Upper lobe of left lung (tissue), 6 donors: ENCODE measurements at places on chromosomes 4 and X. TPM values are rescaled to one million over a fixed set of nuclear protein-coding genes. Genes with fewer than 3 reads are reported as not detected.

GRCh38 chr4:16582526-16582925, 315.9 kb downstream of the LDB2 start:
- no peaks in the 10 kb centered on the region for H3K36me3 ChIP-seq
- H3K4me1 ChIP-seq = no peaks in the 10 kb centered on the region
- DNase-seq = no peak
- no peaks in the 10 kb centered on the region for H3K27me3 ChIP-seq
- no peak overlapping the region for H3K27ac ChIP-seq

- no peak overlapping the region for H3K27ac ChIP-seq
- no peak overlapping the region for H3K4me3 ChIP-seq
- H3K27me3 ChIP-seq = no peaks in the 10 kb centered on the region
- no peaks in the 10 kb centered on the region for H3K4me1 ChIP-seq
- H3K36me3 ChIP-seq = no peaks in the 10 kb centered on the region
- no peak for DNase-seq
These were observed 20.9 kb downstream of the ITIH6 start for GRCh38 chrX:54776987-54777672.

Gene SMIM43
- not detected for total RNA-seq

- no peaks in the 10 kb centered on the region for H3K27me3 ChIP-seq
- no peak overlapping the region for H3K4me3 ChIP-seq
- H3K36me3 ChIP-seq = no peaks in the 10 kb centered on the region
- no peak for DNase-seq
- no peaks in the 10 kb centered on the region for H3K4me1 ChIP-seq
These were observed 251.4 kb upstream of the DDX53 start for GRCh38 chrX:22748093-22748999.

DNA sequence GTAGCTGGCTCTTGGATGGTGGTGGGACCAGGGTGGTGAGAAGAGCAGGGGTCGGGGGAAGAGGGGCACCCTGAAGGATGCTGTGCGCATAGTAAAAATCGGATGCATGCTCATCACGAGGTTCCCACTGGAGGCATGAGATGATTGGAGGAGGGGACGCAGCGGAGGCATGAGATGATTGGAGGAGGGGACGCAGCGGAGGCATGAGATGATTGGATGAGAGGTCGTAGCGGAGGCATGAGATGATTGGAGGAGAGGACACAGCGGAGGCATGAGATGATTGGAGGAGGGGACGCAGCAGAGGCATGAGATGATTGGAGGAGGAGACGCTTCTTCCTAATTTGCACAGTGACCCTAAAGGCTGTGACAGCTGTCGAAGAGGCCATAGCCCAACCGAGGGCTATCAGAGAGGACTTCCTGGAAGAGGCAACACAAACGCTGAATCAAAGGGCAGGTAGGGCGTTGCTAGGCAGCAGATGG, 106.7 kb downstream of the ADRA2C start:
- no peak overlapping the region for H3K4me3 ChIP-seq
- DNase-seq = no peak
- no peaks in the 10 kb centered on the region for H3K4me1 ChIP-seq
- peaks cover 8% of the 10 kb centered on the region for H3K27me3 ChIP-seq
- H3K27ac ChIP-seq = no peak overlapping the region

GRCh38 chr4:43089730-43090129, 197.2 kb downstream of the GRXCR1 start:
- H3K27me3 ChIP-seq = no peaks in the 10 kb centered on the region
- no peaks in the 10 kb centered on the region for H3K4me1 ChIP-seq
- DNase-seq = no peak
- no peak overlapping the region for H3K27ac ChIP-seq

Gene CT45A5
- not detected for total RNA-seq

GRCh38 chr4:110164251-110164650, 34.2 kb downstream of the ELOVL6 start:
- no peak for DNase-seq
- no peaks in the 10 kb centered on the region for H3K4me1 ChIP-seq
- no peak overlapping the region for H3K27ac ChIP-seq
- H3K27me3 ChIP-seq = no peaks in the 10 kb centered on the region

GRCh38 chr4:55154290-55154880, 29.0 kb upstream of the KDR start:
- peaks cover 9% of the 10 kb centered on the region for H3K4me1 ChIP-seq
- H3K27ac ChIP-seq = no peak overlapping the region
- no peaks in the 10 kb centered on the region for H3K36me3 ChIP-seq
- DNase-seq = no peak
- no peak overlapping the region for H3K4me3 ChIP-seq

Gene NPY5R
- total RNA-seq = not detected

Gene SLC35A2
- 23.7 TPM for total RNA-seq

- H3K4me1 ChIP-seq = no peaks in the 10 kb centered on the region
- no peaks in the 10 kb centered on the region for H3K27me3 ChIP-seq
- H3K4me3 ChIP-seq = no peak overlapping the region
- DNase-seq = no peak
- no peak overlapping the region for H3K27ac ChIP-seq
These were observed 601 bp upstream of the FGFBP2 start for GRCh38 chr4:15963576-15963975.

GRCh38 chr4:36277533-36277932, 3.9 kb upstream of the DTHD1 start:
- no peaks in the 10 kb centered on the region for H3K27me3 ChIP-seq
- DNase-seq = no peak
- H3K4me1 ChIP-seq = no peaks in the 10 kb centered on the region
- H3K36me3 ChIP-seq = no peaks in the 10 kb centered on the region
- no peak overlapping the region for H3K4me3 ChIP-seq
- H3K27ac ChIP-seq = no peak overlapping the region

DNA sequence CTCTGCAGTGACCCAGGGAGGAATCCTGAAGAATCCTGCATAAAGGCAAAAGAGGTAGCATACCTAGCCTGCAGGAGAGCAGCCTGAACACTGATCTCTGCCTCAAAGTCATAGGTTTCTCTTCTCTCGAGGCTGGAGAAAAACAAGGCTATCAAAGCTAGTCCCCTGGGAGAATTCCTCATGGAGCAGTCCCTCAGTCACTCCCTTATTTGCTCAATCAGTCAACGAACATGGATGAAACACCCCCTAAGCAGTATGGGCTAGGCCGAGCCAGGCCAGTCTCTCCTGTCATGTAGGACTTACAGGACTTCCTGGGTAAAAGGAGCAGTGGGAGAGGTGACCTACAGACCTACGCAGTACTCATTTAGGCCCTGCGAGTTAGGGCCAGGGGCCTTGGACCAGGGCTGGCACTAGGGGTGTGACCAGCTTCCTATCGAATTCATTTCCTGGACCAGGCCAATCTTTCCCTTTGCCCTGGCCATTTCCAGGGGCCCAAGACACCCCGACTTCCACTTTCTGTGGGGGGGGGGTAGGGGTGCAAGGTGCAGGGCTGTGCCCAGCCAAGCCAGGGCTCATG, 164.1 kb downstream of the EFNB1 start:
- DNase-seq = no peak
- peaks cover 15% of the 10 kb centered on the region for H3K4me1 ChIP-seq
- H3K27ac ChIP-seq = no peak overlapping the region
- H3K27me3 ChIP-seq = no peaks in the 10 kb centered on the region
- H3K36me3 ChIP-seq = no peaks in the 10 kb centered on the region

Gene TMSB15A
- total RNA-seq = 5.6 TPM

DNA sequence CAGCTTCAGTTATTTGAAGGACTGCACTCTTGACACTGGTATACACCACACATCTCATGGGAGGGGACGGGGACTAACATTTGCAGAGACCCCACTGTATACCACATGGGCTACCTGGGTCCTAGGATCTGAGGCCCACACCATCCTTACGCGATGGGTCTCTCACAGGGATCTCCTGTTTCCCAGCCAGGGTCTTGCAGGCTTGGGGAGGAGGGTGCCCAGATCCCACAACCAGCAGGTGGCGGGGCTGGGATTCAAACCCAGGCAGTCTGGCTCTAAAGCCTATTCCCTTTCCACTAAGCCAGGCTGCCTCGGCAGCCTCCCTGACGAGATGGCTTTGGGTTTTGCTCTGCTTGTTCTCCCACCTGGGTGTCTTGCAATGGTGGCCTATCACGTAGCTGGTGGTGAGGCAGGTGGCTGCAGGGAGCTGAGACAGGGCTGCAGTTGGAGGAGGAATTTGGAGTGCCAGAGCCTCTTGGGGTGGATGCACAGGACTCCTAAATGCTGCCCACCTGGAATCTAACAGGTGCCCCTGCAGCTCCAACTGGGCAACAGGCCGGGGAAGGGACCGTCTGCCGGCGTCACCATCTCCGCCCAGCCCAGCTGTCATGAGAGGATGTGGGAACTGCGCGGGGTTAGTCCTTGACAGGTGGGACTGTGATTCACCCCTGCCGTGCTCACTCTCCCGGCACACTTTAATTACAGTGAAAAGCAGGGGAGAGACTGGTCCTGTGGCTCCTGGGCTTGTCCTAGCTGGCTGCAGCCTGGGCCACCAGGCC, 110.7 kb downstream of the PSAPL1 start:
- H3K4me3 ChIP-seq = no peak overlapping the region
- H3K27me3 ChIP-seq = no peaks in the 10 kb centered on the region
- no peaks in the 10 kb centered on the region for H3K4me1 ChIP-seq
- no peak overlapping the region for H3K27ac ChIP-seq
- no peak for DNase-seq

Gene CDX4
- not detected for total RNA-seq

Gene DMRTC1
- not detected for total RNA-seq

Gene STPG2
- 5.2 TPM for total RNA-seq
